NCI-H187 (cell line): ENCODE measurements at places on chromosomes 6 and 20.

- DNase-seq, result no peak
Measured at GRCh38 chr20:42553374-42553773, 636.3 kb downstream of the PTPRT start.

DNA sequence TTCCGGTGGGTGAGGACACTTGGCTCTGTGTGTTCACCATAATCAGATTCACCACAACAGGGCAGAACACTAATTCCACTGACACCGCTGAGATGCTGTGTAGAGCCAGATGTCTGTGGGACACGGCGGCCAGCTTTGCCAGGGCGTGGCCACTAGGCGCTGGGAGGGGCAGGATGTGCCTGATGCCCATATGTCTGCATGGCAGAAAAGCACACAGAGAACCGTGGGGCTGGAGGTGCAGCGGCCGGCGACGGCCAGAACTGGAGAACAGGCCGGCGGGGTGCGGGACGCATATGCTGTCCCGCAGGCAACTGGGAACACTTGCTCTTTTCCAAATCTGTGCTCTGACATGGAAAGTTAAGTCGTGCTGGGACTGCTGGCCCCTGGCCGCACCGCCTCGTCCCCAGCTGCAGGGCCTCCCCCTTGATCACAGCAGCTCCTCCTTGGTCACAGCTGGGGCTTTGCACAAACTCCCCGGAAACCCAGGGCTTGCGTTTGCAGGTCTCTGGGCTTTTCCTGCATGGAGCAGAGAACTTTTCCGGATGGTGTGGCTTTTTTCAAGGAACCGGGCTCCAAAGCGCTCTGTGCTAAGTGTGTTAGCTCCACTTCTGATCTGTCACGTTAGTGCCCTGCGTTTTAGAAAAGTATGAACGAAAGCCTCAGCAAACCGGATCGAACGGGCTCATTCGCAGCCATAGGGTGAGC, 31.1 kb downstream of the NTSR1 start:
- DNase-seq, result no peak

DNA sequence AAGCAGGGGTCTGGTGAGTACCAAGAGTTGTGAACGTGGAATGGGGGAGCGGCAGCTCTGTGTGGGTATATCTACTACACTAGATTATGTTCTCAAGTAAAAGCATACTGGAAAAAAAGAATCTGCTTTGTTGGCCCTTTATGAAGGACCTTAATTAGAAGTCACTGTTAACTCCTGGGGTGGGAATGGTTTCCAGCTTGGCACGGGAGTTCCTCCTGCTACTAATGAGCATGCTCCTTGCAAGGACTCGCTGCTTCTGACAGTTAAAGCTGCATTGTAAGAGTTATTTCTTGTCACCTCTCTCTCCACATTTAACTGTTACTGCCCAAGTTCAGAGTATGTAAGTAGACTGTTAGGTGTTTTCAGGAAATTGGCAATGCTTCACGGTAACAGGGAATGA, 292.7 kb downstream of the ZFAND3 start:
- DNase-seq, result no peak

- no peak for DNase-seq
Measured at GRCh38 chr20:47727170-47727880, 58.0 kb downstream of the SULF2 start.

GRCh38 chr6:7085911-7086310, 21.9 kb upstream of the RREB1 start:
- no peak for DNase-seq

GRCh38 chr6:43454696-43455530, 435 bp downstream of the DLK2 start:
- DNase-seq, result peak; percentile 22

DNA sequence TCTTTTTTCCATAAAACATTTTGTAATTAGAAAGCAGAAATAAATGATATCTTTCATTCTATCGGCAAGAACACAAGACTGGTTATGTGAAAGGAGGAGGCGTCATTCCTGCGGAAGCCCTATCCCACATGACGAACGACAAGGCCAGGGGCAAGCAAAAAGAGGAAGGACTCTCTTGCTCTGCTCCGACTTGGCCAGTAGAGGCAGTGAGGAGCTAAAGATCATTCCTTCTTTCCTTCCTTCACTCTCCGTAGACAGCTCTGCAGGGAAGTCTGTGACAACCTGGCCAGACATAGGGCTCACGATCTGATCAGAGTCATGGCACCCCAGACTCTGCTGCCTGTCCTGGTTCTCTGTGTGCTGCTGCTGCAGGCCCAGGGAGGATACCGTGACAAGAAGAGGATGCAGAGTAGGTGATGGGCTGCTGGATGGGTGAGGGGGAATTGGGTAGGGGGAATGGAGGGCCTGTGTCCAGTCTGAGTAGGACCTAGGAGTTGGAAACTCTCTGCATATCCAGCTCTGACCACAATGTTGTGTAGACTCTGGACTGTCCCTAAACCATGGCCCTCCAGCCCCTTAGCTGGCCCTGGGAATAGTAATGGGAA, at the start of gene WFDC10A:
Gene WFDC10A (plus strand): TSS at position 244 of the 605 bp plus-strand sequence. CDS start 75 bp downstream, at position 319.
- DNase-seq, result no peak

DNA sequence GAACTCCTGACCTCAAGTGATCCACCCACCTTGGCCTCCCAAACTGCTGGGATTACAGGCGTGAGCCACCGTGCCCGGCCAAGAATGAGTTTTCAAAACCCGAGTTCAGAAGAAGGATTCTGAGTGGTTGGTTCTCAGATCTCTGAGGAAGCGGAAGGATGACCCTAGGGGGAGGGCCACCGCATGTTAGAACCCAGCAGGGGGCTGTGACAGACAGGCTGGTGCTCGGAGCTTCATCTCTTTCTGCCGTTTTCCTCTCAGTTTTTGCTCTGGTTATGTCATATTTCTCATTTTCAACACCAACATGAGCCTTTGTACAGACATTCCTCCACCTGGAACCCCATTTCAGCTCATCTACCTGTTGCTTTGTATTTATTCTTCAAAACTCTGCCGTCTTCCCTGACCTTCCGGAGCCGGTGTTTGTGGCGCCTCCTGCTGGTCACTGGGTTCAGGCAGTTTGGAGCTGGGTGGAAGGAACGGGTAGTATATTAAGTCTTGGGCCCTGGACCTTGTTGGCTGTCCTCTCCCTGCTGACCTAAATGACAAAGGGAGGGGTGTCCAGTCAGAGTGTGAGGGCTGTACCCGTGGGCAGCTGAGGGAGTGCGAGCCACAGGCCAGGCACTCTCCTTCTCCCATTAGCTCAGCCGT, at the start of gene DEFB123:
Gene DEFB123 (plus strand): TSS at position 621 of the 648 bp plus-strand sequence. CDS start 67 bp downstream, outside the sequence.
- DNase-seq, result no peak

DNA sequence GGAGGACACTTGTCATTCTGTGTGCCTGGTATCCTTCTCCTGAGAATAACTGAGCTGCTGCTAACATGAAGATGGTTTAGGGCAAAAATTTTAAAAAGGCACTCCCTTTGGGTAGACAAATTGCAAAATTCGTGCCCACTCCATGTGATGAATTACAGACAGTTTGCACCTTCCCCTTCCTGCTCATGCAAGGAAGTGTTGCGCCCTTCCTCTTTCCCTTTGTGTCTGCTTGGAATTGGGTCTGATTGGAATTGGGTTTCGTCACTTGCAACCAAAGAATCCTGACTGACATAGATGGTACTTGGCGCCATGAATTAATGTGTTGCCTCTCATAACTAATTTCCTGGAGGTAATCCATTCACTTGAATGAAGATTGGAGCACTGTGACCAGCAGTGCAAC, 62.3 kb upstream of the SHLD1 start:
- DNase-seq, result no peak

DNA sequence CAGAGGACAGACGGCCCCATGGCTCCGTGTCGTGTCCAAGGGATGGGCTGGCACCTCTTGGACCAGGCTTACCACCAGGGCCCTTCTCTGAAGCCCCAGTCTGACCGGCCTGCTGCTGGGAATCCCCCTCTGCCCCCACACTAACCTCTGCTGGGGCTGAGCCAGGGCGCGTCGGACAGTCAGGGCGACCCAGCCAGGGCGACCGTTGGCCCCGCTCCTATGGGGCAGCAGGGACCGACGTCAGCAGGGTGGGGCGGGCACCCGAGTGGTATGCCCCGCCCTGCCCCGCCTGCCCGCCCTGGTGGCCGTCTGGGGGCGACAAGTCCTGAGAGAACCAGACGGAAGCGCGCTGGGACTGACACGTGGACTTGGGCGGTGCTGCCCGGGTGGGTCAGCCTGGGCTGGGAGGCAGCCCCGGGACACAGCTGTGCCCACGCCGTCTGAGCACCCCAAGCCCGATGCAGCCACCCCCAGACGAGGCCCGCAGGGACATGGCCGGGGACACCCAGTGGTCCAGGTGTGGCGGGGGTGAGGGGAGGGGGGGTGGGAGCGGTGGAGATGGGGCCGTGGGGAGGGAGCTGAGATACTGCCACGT, at the start of gene SLC17A9:
Gene SLC17A9 (plus strand): TSS at position 337 of the 595 bp plus-strand sequence. CDS start 122 bp downstream, at position 459.
- DNase-seq, result no peak

GRCh38 chr6:1399085-1399780, 9.9 kb downstream of the FOXF2 start:
- DNase-seq, result no peak

DNA sequence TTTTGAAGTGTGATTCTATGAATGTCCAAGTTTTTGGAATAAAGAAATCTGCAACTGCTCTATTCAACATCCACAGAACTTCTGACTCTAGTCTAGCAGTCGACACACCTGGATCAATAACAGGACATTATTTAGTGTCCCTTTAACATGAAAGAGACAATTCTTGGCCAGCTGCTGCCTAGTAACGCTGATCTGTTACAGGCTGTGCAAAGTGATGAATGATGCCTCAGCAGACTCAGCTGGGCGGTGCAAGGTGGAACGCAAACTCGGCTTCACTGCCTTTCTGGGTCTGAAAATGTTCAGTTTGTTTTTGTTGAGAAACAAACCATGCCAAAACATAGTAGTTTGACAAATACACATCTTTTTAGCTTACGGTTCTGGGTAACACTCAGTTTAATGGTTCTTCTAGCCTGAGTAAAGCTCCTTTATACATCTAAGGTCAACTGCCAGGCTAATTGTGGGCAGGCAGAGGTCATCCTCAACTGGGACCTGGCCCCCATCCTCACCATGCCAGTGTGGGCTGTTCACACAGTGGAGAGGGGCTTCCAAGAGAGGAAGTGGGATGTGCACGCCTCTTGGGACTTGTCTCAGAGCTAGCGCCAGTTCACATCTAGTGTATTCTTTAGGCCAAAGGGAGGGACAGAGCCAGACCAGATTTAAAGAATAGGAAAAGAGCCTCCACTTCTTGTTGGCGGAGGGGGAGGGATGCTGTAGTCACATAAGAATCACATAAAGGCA, 879.7 kb downstream of the QKI start:
- DNase-seq, result no peak

DNA sequence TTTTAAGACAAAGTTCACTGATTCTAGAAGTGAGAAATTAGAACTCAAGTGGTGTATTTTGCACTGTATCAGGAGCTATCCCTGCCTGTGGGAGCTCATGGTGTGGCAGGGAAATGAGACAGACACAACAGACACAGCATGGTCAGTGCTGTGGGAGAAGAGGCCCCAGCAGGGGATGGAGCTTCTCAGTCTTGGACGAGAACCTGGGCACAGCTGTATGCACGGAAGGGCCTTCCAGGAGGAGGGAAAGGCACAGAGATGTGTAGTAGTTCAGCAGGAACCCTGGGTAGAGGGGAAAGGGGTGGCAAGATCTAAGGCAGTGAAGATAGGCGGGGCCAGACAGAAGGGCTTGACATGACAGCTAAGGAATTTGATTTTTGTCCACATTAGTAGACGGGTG, 48.8 kb upstream of the KIF25 start:
- DNase-seq, result no peak

- no peak for DNase-seq
Measured at GRCh38 chr6:31393932-31394331, 9.5 kb upstream of the MICA start.

GRCh38 chr6:134419716-134420115, 101.8 kb upstream of the SGK1 start:
- no peak for DNase-seq

GRCh38 chr20:24034820-24035219, 46.2 kb upstream of the GGTLC1 start:
- no peak for DNase-seq

- DNase-seq, result no peak
Measured at GRCh38 chr20:12660918-12661317, 347.9 kb upstream of the SPTLC3 start.

GRCh38 chr6:160101277-160102205, 20.1 kb upstream of the SLC22A1 start:
- DNase-seq, result no peak

DNA sequence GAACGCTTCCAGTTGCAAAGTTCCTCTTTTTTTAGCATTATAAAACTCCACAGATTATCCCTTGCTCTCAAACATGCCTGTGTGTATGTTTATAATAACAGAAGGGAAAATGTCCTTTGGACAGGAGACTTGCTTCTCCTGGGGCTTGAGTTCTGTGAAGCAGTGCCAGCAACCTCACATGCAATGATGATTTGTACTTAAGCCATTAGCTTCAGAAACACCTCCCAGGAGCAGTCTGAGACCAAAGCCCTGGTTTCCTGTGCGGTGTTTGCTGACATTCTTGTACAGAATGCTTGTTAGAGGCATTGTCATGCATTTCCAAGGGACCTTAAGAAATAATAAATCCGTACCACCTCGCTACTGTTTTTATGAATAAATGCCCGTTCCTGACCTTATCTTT, 752.8 kb downstream of the CBLN4 start:
- DNase-seq, result no peak

DNA sequence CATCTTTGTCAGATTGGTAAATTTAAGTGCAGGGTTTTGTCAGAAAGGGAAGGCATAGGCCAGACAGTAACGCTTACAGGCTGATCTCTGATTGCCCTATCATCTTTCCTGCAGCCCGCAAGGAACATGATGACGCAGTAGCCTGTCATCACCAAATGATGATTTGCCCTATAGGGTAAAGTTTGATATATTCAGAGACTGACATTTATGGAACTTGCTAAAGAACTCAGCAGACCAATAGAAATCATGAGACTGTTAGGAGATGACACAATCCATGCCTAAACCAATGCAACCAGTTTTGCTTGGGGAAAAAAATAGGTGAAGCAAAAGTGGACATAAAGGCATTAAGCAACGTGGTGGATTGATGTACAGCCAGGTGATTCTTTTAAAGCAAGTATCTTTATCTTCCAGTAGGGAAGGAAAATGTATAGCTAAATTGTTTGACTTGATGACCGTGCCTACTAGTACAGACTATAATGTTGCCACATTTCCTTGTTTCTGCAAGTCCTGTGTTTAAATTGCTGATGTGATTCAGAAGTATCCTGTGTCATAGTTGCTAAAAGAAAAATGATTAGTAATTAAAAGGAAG, 2.4 kb downstream of the NUS1 start:
- DNase-seq, result no peak
